Fibroblast of skin of back (primary cell): ENCODE measurements at places on chromosomes 16 and 17.

GRCh38 chr17:35931794-35932425, 1.3 kb upstream of the RDM1 start:
- peak; percentile 12 for DNase-seq

DNA sequence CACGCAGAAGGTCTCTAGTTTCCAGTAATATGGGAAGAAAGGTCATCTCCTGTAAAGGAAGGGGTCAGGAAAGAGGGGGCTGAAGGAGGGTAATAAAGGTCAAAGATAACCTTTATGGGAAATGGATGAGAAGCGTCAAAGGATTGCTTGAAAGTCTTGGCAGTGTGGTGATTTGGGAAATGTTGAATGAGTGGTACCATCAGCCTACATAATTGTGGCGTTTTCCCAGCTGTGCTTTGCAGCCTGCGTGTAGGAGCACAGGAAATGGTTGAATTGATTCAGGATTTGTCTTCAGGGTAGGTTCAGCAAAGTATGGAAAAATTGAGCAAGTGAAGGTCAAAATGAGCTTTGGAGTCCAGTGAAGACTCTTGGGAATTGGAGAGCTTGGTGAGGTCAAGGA, 115.8 kb upstream of the NOL11 start:
- no peak for DNase-seq

DNA sequence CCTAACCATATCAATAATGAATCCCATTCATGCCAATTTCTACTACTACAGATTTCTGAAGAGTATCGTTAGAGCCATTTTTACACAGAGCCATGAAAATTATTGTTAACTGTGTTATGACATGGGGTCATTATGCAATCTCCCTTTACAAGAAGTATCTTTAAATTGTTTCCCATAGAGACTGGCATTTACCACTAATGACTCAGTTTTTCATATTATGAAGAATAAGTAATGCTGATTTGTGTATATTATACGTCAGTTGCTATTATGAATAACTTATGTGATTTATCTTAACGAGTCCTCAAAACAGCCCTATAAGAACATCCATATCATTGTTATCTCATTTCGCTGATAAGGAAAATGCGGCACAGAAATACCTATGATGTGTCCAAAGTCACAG, 173.8 kb downstream of the KCNJ2 start:
- DNase-seq: no peak

GRCh38 chr17:30244853-30245385, 9.4 kb upstream of the SLC6A4 start:
- DNase-seq: peak; percentile 84

- no peak for DNase-seq
Observed at GRCh38 chr16:26644912-26645543, 421.7 kb upstream of the C16orf82 start.

DNA sequence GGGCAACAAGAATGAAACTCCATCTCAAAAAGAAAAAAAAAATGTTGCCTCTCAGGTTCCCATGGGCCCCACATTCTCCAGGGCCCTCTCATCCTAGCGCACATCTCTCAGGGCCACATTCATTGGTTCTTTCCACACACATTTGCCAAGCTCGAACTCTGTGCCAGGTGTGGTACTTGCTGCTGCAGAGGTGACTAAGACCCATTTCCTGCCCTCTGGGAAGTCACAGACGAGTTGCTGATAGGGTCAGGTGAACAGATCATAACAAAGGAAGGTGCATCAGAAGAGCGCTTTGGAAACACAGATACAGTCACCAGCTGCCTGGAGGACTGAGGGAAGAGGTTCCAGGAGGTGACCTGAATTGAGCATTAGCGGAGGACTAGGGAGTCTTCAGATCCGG, 1.0 kb downstream of the GSDMA start:
- no peak for DNase-seq

GRCh38 chr16:2058872-2059271, 11.1 kb downstream of the TSC2 start:
- no peak for DNase-seq

GRCh38 chr16:65224994-65225393, 103.1 kb upstream of the CDH11 start:
- no peak for DNase-seq

DNA sequence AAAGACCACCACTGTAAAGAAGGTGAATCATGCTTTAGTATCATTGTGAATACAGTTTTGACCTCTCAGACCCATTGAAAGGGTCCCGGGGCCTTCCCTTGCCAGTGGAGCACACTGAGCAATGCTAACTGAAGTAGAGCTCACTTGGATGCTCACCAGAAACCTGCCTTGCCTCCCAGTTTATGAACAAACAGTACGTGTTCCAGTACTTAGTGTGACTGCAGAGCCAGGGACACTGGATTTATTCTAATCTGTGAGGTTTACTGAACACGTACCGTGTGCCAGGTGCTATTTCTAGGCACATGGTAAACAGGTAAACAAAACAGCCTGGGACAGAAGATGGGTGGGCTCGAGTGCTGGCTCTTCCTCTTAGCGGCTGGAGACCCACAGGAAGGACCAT, 79.6 kb downstream of the FOXL1 start:
- DNase-seq: no peak

DNA sequence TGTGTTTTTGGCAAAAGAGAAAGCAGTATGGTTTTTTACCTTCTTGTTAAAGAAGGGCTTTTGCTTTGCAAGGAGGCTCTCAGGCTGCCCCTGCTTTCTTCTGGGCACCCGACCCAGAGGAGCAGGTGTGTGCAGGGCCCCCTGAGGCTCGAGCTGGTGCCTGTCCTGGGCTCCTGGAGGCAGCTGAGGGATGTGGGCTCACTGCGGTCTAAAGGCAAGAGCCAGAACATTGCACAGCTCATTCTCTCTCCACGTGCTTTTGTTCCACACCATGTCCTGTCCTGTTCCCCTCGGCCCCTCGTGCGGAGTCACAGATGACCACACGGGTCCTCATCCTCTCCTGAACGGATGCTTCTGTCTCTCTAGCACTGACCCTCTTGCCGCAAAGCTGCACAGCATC, 36.7 kb upstream of the CAPN15 start:
- no peak for DNase-seq

DNA sequence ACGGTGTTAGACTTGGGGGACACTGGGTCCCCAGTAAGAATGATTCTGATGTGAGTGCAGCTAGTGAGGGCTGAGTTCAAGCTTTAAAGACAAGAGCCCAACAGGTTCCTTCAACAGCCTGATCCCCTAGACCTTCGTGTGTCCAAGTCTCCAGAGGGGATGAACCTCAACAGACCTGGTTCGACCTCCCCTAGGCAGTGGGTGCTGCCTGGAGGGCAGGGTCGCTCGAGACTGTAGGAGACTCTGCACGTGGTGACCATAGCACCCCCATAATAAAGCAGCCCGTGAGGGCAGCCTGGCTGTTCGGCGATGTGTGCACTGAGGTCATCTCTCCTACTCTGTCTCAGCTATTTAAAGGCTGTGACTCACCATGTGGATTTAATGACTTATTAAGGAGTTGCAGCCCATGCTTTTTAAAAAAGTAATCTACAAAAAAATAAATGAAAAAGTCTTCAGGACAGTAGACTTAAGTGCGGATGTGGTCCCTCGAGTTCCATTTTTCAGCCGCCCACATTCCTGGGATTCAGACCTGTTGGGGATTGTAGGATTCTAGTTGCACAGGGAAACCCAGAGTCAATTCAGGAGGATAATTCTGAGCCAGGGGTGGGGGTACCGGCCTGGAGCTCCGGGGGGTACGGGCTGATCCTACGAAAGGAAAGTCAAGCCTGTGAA, 23.4 kb upstream of the METRNL start:
- DNase-seq: peak; percentile 92

DNA sequence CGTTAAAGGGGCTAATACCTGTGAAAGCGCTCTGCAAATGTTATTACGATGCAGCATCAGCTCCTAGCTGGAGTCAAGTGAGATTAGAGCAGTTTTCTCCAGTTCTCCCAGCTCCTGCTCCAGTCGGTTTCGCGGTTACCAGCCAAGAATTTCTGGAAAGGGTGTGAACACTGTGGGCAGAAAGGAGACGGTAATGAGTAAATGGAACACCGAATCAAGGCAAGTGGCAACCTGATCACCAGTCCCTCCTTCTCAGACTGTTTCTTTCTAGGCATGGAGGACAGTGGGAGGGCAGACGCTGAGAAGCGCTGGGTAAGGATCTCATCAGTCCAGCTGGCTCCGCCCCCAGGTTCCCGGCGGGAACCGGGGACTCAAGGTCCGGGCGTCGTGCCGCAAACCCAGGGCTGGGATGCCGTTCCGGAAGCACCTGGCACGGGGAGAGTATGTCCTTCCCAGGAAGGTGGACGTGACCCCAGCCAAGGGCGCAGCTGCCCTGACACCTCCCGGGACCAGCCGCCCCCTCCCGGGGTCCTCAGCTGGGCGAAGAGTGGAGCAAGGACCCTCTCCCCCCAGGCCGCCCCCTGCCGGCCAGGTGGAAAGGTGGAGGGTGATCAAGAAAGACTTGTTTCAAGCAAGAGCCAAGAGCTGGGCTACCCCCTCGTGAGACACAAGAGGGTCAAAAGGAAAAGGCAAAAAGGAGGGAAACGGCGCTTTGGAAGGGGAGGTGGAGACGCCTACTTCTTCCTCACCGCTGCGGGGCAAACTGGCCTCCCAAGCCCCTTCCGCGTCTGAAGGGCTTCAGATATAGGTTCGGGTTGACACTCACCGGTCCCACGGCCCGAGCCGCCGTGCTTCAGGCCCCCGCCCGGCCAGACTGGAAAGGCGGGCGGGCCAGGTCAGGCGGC, 481 bp downstream of the MYO19 start:
- DNase-seq: peak; percentile 68

GRCh38 chr16:27679899-27680298, 130.0 kb downstream of the KATNIP start:
- DNase-seq: no peak

GRCh38 chr17:2805961-2806360, 9.7 kb downstream of the RAP1GAP2 start:
- DNase-seq: no peak

DNA sequence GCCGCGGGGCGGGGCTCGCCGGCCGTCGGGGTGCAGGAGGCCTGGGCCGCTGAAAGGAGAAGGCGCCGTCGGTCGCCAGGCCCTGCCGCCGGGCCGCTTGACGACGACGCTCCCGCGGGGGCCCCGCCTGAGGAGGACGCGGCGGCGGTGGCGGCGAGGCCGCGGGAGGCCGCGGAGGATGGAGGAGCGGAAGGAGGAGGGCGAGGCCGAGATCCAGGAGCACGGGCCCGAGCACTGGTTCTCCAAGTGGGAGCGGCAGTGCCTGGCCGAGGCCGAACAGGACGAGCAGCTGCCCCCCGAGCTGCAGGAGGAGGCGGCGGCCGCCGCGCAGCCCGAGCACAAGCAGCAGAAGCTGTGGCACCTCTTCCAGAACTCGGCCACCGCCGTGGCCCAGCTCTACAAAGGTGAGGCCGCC, 430 bp downstream of the HAPSTR1 start:
- peak; percentile 37 for DNase-seq

DNA sequence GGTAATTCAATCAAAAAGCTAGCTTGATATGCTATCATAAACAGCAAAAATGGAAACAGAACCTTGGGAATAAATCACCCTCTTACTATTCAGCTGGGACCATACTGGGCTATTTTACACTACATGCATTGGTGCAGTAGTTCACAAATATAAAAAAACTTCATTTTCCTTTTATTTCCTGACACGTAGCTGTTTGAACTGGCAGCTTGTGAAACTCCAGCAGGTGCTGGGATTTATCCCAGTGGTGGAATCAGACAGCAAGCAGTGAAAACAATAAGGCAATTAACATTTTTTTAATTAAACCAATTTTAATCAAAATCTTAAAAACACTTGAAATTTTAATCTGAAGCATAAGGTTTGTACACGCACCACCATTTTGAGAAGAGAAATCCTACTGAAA, 240.4 kb upstream of the IRX5 start:
- DNase-seq: no peak

GRCh38 chr17:2170023-2170422, 115.1 kb downstream of the HIC1 start:
- DNase-seq: no peak

- DNase-seq: no peak
Observed at GRCh38 chr17:14150619-14151018, 81.3 kb downstream of the COX10 start.

- no peak for DNase-seq
Observed at GRCh38 chr17:6558276-6558675, 1.9 kb upstream of the PITPNM3 start.

DNA sequence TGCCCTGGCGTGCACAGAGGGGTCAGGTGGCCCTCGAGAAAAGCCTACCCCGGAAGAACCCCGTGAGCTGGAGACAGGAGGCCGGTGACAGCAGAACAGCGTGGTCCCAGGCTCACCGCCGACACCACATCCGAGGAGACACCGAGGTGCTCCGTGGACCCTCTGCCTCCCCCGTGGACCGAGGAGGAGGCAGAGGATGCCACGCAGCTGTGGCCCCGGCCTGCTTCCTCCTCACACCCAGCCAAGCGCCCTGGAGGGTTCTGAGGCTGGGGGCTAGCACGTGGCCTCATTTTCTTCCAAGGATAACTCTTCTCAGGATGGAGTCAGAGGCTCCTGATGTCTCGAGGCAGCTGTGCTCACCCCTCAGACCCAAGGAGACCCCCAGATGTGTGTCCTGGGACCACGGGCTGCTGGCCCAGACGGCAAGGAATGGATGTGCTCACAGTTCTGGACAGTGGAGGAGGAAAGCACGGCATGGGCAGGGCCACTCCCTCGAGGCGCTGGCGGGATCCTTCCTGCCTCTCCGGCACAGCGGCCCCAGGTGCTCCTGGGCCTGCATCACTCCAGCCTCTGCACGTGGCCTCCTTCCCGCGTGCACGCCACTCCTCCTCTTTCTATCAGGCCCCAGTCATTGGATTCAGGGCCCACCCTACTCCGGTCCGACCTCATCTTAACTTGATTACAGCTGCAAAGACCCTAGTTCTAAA, 4.4 kb upstream of the PVALEF start:
- DNase-seq: no peak
